Heart left ventricle (tissue), 16 donors: ENCODE measurements at places on chromosomes 16 and 17. TPM values are rescaled to one million over a fixed set of nuclear protein-coding genes. Genes with fewer than 3 reads are reported as not detected.
A peak's percentile ranks its signal among the peaks of the same experiment; 100 is the strongest.

C16orf96 gene
- total RNA-seq = 0.19 TPM

DNA sequence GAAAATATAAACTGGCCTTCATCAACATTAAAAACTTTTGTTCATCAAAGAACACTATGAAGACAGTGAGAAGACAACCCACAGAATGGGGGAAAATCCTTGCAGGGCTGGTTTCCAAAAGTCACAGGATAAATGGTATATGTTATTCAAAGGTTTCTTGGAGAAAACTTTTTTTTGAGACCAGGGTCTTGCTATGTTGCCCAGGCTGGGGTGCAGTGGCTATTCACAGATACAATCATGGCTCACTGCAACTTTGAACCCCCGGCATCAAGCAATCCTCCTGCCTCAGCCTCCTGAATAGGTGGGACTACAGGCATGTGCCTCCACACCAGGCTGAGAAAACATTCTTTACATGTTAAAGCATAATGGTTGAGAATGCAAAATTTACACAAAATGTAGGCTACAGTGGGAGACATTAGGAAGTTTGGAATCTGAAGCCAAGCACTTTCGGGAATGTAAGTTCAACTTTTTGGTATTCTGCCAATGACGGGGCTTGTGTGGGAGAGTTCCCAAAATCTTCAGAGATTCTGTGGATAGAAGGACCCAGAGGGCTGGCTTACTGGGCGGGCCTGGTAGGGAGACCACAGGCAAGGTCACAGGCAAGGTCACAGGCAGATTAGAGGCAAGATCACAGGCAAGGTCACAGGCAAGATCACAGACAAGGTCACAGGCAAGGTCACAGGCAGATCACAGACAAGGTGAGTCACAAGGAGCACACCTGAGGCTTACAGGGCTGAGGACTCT is 24.2 kb upstream of the ATP2A3 start:
- H3K27me3 ChIP-seq = no peaks in the 10 kb centered on the region
- no peak for DNase-seq
- H3K4me3 ChIP-seq = no peak overlapping the region
- no peaks in the 10 kb centered on the region for H3K36me3 ChIP-seq
- H3K27ac ChIP-seq = peak overlapping the region; percentile 33

DNA sequence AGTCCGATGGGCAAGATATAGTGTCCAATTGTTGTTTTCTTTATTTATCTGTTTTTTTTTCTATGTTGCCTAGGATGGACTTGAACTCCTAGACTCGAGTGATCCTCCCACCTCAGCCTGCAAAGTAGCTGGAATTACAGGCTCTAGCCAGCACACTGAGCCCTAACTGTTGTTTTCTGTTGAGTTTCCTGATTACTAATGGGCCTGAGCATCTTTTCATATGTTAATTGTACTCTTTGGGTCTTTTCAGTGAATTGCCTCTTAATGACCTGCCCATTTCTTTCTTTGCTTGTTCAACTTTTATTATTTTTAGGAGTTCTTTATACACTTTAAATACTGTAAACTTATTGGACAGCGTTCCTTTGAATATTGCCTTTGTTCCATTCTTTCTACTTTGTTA is 213.0 kb downstream of the HS3ST3B1 start:
- H3K36me3 ChIP-seq = no peaks in the 10 kb centered on the region
- H3K27me3 ChIP-seq = no peaks in the 10 kb centered on the region
- no peak overlapping the region for H3K4me3 ChIP-seq

GRCh38 chr17:50640686-50641351 is 6.1 kb downstream of the ABCC3 start:
- H3K36me3 ChIP-seq = no peaks in the 10 kb centered on the region
- DNase-seq = peak; percentile 48
- no peak overlapping the region for H3K4me3 ChIP-seq
- no peak overlapping the region for H3K27ac ChIP-seq
- H3K4me1 ChIP-seq = peaks cover 21% of the 10 kb centered on the region

TBC1D3E gene
- not detected for total RNA-seq

KRT31 gene
- total RNA-seq = not detected

GRCh38 chr17:65294181-65294719 is 157.1 kb downstream of the RGS9 start:
- DNase-seq = peak; percentile 30
- H3K4me1 ChIP-seq = no peaks in the 10 kb centered on the region
- no peaks in the 10 kb centered on the region for H3K36me3 ChIP-seq
- no peak overlapping the region for H3K27ac ChIP-seq
- H3K4me3 ChIP-seq = no peak overlapping the region

- no peak overlapping the region for H3K27ac ChIP-seq
- H3K27me3 ChIP-seq = no peaks in the 10 kb centered on the region
- no peaks in the 10 kb centered on the region for H3K36me3 ChIP-seq
Observed at GRCh38 chr16:68219725-68220351, 16.1 kb downstream of the ESRP2 start.

GRCh38 chr17:65323049-65323448 is 185.9 kb downstream of the RGS9 start:
- no peaks in the 10 kb centered on the region for H3K27me3 ChIP-seq
- no peaks in the 10 kb centered on the region for H3K36me3 ChIP-seq
- H3K4me1 ChIP-seq = no peaks in the 10 kb centered on the region
- no peak overlapping the region for H3K27ac ChIP-seq
- H3K4me3 ChIP-seq = no peak overlapping the region
- no peak for DNase-seq

PRSS21 gene
- not detected for total RNA-seq
